ENCODE measurements at places on chromosomes 2 and 18.

DNA sequence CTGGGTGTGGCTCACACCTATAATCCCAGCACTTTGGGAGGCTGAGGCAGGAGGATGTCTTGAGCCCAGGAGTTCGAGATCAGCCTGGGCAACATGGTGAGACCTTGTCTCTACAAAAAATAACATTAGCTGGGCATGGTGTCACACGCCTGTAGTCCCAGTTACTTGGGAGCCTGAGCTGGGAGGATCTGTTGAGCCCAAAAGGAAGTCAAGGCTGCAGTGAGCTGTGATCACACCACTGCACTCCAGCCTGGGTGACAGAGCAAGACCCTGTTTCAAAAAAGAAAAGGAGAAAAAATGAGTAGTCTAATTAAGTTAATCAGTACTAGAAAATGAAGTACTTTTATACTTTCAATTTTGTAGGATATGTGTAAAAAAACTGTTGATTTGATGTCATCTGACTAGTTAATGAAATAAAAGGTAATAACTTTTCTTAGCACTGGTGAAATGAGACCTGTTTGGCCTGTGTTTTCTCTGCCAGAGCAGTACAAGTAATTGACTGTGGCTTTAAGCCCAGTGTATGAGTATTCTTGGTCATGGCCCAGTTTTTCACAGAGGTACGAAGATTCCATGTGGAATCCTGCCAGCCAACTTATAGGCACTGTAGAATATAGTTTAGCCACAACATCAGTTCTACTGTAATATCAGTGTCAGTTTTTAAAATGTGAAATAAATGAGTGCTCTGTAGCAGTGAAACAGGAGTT is 35.8 kb downstream of the MFSD6 start:
- no peak for DNase-seq

GRCh38 chr2:61707984-61708852 is 145.6 kb downstream of the FAM161A start:
- DNase-seq, result no peak

DNA sequence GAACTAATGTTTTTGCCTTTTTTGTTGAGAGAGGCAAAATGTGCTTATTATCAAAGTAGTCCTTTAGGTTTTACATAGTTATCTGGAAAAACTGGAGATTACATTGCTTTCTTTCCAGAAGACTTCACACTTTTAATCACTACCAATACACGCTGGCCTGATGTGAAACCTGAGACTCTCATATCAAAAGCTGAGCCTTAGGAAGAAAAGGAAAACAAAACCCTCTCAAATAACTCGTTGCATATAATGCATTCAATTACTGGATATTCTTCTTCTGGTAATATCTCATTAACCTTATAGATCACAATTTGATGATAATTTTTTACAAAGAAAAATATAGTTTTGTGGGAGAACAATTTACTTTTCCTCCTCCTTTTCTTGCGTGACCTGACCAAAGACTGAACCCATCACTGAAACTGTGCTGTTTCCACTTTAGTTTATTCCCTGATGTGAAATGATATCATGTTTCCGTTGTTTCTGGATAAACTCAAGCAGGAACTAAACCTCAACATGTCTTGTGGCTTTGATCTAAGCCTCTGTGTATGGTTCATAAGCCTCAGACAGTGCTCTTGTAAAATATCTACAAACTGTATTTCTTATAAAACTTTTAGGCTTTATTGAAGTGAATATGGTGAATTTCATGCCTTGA is 332.4 kb downstream of the GULP1 start:
- no peak for DNase-seq

DNA sequence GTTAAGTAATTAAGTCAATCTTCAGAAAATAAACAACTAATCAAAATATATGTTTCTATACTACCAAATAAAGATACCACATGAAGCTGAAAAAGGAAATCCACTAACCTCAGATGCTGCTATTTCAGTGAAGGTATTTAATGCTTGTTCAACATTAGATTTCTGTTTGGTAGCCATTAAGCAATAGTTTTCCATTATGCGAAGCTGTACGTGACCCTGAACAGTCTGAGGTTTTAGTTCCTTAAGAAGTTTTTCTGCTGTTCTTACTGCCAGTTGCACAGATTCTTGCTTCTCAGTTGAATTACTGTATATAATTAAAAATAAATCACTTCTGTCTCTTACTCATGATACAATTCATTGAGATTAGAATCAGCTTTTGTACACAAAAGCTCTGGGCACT is 65.4 kb downstream of the TTC21B start:
- no peak for DNase-seq

DNA sequence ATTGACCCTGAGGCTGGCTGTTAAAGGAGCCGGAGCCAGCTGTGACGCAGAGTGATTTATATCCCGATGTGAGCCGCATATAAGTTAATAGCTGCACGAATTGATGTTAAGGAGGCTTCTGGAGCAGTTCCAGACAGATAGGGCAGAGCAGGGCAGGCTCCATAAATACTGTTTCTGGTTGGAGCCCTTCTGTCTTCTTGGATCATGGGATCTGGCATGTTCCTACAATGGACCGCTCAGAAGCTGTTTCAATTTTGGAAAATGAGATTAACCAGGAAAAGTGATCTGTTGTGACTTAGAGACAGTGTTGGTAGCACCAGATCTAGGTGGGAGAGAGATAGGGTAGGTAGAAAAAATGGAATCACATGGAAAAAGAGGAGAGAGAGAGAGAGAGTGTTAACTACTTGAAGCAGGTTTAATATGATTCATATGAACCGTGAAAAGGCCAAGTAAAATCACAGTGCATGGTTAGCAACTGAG is 4.8 kb upstream of the IGFBP5 start:
- no peak for DNase-seq

DNA sequence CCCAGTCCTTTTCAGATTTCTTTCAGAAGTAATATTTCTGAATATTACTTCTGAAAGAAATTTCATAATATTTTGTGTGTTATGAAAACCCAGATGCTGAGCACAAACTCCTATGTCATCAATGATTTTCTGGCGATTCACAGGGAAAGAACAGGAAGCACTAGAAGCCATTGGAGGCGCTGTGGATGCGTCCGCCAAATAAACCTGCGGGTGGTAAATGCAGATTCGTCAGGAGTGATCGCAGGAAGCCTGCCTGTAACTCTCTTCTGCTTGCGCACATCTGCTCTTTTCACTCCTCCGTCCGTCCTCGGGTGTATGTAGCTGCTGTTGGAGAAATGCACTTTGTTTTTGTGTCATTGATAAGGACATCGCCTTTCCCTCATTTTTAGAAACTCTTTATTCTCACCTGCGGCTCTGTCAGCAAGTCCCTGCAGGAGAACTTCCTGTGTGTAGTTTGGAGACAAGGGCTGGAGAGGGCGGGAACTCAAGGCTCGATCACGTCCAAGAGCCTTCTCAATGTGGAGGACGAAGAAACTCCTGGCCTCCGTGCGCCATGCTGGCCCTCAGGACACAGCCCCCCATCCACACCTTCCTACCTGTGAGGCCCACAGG is 483.8 kb downstream of the GALR1 start:
- no peak for DNase-seq

DNA sequence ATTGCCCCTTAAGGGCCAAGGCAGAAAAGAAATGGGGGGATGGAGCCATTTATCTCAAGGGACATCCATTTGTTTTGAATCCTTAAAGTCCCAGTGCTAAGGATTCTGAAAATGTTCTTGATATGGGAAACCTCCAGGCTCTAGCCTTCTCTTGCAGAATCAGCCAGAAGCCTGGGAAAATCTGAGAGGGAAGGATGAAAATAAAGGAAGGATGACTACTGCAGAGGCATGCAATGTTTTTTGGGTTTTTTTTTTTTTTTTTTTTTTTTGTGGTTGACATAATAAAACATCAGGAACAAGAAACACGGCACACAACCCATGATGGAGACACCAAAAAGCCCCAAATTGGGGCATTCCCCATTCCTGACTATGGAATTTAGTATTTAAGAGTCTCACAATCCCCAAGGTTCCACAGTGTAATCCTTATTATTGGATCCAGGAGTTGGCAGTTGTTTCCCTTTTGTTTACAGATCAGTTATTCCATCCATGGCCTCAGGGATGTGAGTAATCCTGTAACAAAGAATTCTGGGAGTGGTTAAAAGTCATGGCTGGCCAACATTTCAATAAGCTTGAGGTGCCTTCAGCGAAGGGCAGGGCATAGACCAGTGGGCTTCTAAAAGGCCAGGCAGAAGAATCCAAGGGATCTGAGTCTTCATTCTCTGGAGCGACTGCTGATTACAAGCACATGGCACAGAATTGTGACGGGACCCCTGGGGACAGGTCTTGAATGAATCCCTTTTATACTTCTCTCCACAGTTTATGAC is 337.5 kb downstream of the GULP1 start:
- no peak for DNase-seq

DNA sequence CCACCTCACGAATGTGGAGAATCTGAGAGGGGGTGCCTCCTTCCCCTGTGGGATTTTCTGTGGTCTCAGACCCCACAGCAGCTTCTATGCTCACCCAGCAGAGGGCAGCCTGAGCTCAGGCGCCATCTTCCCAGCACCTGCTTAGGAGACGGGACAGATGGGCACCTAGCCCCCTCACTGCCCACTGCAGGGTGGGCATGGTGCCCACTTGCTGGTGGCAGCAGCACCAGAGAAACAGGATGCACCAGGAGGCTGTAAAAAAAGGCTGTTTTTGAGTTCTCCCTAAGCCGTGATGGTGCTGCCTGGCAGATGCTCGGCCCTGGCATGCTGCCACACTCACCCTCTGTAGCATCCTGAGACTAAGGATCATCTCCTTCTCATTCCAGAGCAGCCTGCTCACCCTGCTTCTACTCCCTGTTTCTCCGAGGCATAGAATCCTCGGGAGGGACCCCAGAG is 19.1 kb upstream of the SLC20A1 start:
- no peak for DNase-seq

- DNase-seq, result no peak
Measured at GRCh38 chr2:238445409-238446190, 18.9 kb downstream of the ASB1 start.

- no peak for DNase-seq
Measured at GRCh38 chr2:89851583-89851905, 1160.1 kb downstream of the RPIA start.

DNA sequence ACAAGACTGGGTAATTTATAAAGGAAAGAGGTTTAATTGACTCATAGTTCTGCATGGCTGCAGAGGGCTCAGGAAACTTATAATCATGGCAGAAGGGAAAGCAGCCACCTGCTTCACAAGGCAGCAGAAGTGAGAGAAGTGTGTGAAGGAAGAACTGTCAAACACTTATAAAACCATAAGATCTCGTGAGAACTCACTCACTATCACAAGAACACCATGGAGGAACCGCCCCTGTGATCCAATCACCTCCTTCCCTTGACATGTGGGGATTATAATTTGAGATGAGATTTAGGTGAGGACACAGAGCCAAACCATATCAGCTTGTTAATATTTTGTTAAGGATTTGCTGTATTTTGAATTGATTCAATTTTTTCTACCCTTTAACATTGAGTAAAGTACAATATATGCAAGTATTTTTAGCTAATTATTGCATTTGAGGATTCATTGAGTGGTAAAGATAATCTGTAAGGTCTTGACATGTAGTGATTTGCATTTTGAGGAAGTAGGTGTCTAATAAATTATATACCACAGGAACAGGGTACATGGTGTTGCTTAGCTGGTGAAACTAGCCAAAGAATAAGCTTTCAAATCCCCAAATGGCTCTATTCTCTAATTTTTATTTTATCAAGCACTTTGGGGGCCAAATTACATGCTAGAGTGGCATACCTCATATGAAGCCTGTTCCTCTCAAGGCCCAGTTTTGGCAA is 3.9 kb upstream of the C2orf69 start:
- DNase-seq, result no peak

DNA sequence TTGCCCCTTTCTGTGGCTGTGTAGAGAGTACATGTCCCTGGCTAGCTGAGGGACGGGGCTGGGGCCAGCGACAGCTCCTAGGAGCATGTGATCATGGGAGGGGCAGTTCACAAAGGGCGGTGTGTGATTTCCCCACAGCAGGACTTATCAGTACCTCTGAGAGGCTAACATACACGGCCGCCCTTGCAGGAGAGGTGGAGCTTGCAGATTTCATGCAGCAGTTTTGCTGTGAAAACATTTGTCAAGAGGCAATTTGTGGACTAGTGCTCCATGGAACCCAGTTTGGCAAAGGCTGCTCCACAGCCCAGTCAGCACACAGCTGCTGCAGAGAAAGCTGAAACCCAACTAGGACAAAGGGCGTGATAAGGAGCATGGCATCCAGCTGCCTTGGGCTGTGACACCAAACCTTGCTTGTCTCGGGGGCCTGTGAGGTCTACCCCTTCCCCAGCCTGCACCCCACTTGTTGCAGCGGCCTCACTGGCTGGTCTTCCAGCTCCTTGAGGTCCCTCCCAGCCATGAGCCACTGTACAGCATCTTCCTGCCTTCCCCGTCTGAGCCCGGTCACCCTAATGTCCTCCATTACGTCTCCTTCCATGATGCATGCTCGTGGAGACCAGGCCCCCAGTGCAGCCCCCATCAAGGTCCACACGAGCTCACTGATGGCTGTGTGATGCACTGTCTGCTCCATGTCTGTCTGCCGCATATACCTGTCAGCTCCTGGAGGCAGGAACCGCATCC is 121.4 kb upstream of the HDAC4 start:
- DNase-seq, result no peak

- no peak for DNase-seq
Measured at GRCh38 chr2:238128534-238129001, 9.9 kb upstream of the KLHL30 start.

GRCh38 chr2:179622635-179623300 is 238.6 kb downstream of the ZNF385B start:
- no peak for DNase-seq

DNA sequence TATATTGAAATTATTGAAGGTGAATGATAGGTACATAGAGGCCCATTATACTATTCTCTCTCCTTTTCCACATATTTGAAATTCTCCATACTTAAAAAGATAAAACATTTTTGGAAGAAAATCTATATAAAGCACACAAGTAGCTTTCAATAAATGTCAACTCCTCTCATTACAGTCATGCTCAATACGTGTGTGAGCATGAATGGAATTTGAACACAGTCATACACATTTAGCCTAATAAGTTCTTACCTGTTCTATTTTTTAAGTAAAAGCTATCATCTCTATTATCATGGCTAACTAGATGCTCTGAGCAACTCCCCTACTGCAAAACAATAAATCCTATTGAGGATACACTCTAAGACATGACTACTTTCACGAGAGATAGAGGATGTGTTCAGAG is 41.9 kb upstream of the SPATS2L start:
- no peak for DNase-seq

DNA sequence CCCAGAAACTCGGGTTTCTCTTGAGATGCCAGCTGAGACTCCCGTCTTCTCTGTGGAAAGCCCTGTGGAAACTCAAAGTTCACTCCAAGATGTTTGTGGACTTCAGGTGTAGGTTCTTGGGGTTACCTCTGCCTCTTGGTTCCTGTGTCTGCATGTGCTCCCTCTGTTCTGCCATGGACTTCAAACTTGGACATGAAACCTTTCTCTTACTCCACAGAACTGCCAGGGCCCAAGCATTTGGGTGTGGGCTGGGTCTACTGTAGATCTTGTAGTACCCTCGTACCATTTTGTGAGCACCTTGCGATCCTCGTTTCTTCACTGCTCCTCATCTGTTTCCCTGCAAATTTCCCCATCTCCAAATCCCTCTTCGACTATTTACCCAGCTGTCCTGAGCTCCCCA is 175.5 kb downstream of the HAUS1 start:
- DNase-seq, result no peak

Data from stimulated activated CD4-positive, alpha-beta T cell treated with anti-CD3 and anti-CD28 coated beads, Interleukin-15, amount 100 ng/mL, for 48 hours (primary cell).